ENCODE measurements at places on chromosomes 2 and 18.
A peak's percentile ranks its signal among the peaks of the same experiment; 100 is the strongest.

- DNase-seq: no peak
These were observed 636.3 kb downstream of the TRIB2 start for GRCh38 chr2:13353083-13353482.

DNA sequence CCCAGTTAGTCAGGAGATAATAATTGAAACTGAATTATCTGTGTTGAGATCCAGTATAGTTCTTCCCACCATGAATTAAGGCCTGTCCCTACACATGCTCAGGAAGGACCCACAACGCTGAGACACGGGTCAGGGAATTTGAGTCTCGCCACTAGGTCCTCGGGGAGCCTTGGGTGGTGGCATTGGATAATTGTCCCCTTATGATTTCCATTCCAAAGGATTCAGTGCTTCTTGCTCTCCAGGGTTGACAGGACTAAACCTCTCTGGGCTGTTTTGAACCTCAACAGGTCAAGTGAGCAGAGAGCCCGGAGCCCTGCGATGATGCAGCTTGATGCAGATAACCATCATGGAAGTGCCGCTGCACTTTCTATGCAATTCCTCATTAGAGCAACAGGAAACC is 253.7 kb upstream of the PXDN start:
- DNase-seq: no peak

- peak; percentile 50 for DNase-seq
These were observed 92.6 kb downstream of the VAPA start for GRCh38 chr18:10006311-10006893.

GRCh38 chr2:114011713-114012112 is 121.8 kb downstream of the ACTR3 start:
- DNase-seq: no peak

- peak; percentile 13 for DNase-seq
These were observed 724 bp downstream of the NMS start for GRCh38 chr2:100470898-100471514.

GRCh38 chr18:24988253-24988840 is 363.6 kb downstream of the ZNF521 start:
- no peak for DNase-seq

DNA sequence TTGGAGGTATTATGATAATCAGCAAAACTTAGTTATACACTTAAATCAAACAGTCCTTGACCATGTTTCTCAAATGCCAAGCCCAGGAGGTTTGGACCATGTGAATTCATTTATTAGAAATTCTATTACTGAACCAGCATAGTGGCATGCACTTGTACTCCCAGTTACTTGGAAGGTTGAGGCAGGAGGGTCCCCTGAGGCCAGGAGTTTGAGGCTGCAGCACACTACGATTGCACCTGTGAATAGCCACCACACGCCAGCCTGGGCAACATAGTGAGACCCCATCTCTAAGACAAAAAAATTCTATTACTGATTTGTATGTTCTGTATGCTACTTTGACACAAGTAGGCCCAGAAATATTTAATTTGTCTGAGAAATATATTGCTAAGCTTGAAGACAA is 43.6 kb upstream of the FZD7 start:
- no peak for DNase-seq

GRCh38 chr2:184633726-184634125 is 35.4 kb downstream of the ZNF804A start:
- no peak for DNase-seq

DNA sequence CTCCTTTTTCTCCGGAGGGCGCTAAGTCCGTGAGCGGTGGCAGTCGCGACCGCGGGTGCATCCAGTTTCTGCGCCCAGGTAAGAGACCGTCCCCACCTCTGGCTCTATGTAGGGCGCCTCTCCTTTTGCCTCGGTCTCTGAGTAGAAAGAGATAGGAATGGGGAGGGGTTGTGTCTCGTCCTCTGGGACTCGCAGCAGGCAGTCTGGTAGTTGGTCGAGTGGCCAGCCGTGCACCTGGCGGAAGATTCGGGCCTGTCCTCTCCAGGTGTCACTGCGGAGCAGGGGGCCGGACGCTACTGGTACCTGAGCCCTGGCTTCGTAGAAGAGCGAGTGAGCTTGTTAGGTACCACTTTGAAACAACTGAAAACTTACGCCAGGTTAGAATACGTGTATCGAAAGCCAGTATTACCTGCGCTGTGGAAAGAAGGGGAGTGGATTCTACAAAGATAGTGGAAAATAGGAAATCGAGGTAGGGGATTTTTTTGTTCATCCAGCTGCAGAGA is 403 bp downstream of the MAP2 start:
- DNase-seq: no peak

GRCh38 chr18:69956057-69956456 is 8.4 kb upstream of the CD226 start:
- no peak for DNase-seq

DNA sequence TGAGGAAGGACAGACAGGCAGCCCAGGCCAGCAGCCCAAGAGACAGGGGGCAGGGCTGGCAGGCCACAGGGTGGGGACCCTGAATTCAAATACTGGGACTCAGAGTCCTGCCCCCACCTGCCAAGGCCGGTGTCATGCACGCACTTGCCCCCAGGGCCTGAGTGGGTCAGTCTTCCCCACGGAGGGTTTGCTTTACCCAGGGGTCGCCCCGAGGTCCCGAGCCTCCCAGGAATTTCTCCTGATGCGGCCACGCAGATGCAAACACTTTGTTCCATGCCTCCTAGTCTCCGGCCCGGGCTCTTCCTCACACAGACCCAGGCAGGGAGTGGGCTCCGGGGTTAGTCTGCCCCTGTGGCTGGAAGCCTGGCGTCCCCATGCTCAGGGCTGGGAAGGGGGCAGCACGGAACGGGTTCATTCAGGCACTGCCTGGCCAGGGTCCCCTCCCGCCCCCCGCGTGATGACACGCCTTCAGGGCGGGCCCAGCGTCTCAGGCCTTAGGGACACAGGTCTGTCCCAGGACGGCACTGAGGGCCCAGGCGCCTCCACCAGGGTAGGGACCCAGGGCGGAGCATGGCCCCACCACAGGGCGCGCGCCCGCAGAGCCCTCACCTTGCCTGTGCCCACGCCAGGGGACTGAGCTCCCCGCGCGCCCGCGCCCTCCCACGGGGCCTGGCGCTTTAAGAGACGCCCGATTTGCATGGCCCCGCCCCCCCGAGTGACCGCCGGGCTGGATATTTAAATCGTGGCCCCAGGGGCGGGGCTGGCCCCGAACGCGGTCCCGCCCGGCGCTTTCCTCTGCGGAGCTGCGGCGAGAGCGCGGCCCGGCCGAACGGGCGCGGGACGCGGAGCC is at the start of gene SNED1:
SNED1 (plus strand) TSS at position 763 of the 850 bp plus-strand sequence. CDS start 220 bp downstream, outside the sequence.
- peak; percentile 80 for DNase-seq

DNA sequence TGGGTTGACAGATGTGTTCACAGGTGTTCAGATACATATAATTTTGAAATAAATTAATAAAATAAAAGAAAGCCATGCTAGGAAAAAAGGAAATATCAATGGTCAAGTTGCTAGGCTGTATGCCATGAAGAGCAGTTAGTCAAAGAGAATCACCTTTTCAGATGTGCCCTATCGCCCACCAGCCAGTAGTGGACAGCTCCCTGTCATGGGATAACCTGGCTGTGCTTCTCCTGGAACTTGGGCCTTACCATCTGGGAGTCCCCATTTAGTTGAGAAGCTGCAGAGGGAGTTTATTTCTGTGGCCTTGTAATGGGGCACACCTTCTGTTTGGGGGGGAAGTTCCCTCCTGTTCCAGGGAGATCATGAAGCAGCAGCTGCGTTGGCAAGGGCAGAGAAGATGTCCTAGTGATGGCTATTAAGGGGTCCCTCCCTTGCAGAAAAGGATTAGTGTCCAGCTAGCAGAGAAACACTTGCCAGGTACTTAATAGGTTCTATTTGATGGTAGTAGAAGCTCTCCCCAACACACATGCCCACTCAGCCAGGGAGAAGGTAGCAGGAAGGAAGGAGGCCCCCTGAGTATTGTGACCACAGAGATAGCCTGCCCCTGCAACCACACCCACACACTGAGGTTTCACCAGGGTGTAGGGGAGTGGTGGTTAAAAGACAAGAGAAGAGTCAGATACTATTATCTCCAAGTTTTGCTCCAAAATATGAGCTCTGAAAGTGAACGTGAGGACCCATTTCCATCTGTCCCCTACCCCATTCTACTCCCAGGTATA is 117.7 kb downstream of the B3GNT2 start:
- no peak for DNase-seq

DNA sequence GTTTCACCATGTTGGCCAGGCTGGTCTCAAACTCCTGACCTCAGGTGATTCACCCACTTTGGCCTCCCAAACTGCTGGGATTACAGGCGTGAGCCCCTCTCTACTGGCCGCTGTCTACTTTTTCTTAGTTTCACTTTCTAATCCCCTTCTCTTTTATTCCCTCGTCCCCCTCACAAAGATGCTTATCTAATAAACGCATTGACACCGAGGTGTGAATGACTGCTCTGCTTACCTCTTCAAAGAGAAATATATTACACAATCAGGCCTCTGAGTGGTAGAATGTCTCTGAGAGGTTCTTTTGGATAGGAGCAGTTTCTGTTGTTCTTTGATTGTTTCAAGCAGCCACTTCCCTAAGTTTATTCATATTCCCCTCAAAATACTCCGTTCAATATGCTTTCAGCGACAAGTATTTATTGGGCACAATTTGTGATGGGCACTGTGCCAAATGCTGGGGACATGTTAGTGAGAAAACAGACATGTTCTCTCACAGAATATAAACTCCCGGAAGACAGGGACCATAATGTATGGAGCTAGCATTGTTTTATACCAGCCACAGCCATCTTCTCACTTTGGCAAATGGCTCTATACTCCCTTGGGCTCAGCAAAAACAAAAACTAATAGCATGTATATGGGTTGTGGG is 34.7 kb upstream of the RAPH1 start:
- no peak for DNase-seq

DNA sequence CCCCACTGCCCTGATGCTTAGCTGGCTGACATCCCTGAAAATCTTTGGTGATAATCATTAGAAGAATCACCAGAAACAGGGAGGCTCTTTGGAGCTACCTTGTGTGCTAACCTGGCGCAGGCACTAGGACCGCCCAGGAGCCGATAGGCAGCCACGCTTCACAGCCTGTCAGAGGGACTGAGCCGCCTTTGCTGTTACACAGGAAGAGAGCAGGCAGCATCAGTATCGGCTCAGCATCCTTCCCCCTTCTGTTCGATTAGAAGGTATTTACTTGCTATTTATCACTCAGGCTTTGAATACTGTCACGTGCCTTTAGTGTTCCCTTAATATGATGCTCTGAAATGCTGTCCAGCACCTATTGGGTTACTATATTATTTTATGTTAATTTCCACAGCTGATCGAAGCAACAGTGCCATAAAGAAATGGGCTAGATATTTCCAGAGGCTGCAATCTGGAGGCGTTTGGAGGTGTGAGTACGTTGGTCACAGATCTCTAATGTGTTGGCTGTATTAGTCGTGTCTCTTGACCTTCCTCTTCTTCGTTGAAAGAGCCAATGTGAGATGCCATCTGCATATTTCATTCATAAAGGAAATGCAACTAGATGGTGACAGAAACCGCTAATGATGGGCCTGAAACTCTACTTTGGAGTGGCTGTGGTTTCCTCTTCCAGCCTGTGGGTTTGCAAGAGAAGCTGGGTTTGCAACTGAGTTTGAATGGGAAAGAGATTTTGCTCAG is 110.4 kb upstream of the RAB27B start:
- peak; percentile 52 for DNase-seq
